ENCODE measurements at places on chromosomes 1 and 21. TPM values are rescaled to one million over a fixed set of nuclear protein-coding genes. Genes with fewer than 3 reads are reported as not detected.

GRCh38 chr1:186757851-186758250 lies 70.9 kb upstream of the PLA2G4A start:
- DNase-seq = no peak

GRCh38 chr1:38444311-38444710 lies 397.7 kb upstream of the POU3F1 start:
- no peak for DNase-seq

GRCh38 chr1:176752505-176752904 lies 289.5 kb downstream of the PAPPA2 start:
- DNase-seq = no peak

DNA sequence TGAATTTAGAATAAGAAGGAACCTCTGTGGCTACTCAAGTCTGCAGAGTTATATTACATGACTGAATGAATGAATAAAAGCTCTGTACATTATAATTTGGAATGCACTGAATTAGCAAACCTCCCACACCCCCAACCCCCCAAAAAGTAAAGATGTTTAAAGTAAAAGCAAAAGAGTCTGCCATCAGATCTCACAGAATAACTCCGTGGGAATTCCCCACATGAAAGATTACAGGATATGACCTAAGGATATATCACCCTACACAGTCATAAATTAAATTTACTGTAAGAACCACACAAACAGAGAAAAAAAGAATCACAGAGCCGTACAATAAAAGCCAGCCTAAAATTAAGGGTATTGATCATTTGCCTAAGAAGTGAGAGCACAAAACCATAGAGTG lies 587.3 kb downstream of the PTPRC start:
- DNase-seq = no peak

The FAM72C gene
- polyA plus RNA-seq = 1.6 TPM

The LIX1L gene
- polyA plus RNA-seq = 32.7 TPM

Data from muscle of arm (tissue), 14 donors.